ENCODE measurements at places on chromosomes 7 and 10. TPM values are rescaled to one million over a fixed set of nuclear protein-coding genes. Genes with fewer than 3 reads are reported as not detected.

ADRA2A gene
- total RNA-seq, result not detected

ZNF92 gene
- 21.6 TPM for total RNA-seq

MARVELD1 gene
- 2.5 TPM for total RNA-seq

GBX1 gene
- not detected for total RNA-seq

DNA sequence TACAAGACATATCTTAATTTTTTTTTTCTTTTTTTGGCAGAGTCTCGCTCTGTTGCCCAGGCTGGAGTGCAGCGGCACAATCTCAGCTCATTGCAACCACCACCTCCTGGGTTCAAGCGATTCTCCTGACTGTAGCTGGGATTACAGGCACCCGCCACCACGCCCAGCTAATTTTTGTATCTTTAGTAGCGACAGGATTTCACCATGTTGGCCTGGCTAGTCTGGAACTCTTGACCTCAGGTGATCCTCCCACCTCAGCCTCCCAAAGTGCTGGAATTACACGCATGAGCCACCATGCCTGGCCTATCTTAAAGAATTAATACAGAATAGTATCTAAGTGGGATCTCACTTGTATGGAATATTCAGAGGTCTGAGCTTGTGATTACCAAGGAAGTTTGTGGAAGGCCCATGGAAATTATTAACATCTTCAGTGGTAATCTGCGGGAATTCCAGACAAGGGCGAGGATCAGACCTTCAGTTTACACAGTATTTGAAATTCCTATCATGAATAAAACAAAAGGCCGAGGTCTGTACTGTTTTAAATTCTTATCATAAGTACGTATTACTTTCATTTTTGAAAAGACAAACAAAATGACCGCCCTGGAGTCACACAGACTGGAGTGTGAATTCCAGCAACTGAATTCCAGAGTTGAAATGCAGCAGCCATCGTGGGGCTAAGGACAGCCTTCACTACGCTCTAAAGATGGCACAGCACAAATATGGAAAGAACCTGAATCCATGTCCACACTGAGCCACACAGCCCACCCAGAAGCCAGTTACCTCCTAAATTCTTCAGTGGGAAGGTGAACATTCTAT is 16.7 kb downstream of the GPRIN2 start:
- no peak overlapping the region for H3K4me3 ChIP-seq
- H3K27me3 ChIP-seq, result peaks cover 43% of the 10 kb centered on the region
- no peak for DNase-seq
- no peaks in the 10 kb centered on the region for H3K36me3 ChIP-seq

DNA sequence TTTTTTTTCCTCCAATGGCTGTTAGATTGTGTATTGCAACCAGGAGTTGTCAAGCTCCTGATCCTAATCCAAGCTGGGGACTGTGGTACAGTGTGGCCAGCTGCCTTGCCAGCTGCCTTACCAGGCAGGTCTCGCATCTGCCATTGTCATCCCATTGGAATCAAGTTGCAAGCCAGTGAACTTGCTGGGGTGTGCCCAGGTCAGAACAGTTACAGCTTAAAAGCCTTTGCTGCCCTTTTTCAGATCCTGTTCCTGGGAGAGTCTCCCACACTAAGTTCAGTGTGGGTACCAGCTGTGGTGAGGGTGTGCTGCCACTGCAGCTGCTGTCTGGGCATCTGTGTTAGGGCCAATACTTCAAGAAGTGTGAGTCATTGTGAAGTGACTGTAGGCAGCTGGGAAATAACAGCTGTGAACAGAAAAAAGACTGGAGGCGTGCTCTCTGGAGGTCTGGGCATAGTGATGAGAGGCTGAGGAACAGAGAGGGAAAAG is 72.8 kb downstream of the CCNY start:
- DNase-seq, result no peak
- no peak overlapping the region for H3K27ac ChIP-seq
- peaks cover 8% of the 10 kb centered on the region for H3K4me1 ChIP-seq

- H3K36me3 ChIP-seq, result no peaks in the 10 kb centered on the region
- no peak overlapping the region for H3K4me3 ChIP-seq
- H3K27me3 ChIP-seq, result peaks cover 4% of the 10 kb centered on the region
- DNase-seq, result no peak
Observed at GRCh38 chr7:95951997-95952795, 179.8 kb downstream of the DYNC1I1 start.

DNA sequence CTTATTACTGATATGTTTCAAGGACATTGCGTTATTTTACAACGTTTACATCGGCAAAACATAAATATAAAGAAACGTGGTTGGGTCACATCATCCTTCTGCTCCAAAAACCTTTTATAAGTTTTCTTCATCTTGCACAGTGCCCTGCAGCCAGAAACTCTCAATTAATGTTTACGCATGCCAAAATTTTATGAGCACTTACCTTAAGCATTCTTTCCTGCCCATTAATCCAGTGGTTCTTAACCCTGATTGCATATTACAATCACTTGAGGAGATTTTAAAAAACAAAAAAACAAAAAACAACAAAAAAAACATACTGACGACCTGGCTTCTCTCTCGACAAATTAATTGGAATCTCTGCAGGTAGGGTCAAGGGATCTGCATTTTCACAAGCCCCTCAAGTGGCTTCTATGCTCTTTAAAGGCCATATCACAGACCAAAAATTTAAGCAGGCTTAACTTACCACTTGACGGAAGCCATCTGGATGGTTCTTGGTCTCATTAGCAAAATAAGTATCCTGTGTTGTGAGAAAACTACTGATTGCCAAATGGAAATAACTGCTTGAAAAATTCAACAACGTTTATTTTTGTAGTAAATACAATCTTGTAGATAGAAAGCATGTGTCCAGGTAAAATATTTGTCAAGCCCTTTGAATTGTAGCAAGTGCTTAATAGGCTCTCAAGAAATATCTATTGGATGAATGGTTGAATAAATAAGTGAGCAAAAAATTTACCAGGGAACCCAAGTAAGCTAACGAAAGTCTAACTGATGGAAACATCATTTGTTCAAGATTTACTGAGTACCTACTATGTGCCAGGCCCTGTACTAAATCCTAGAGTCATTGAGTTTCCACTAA is 30.9 kb upstream of the SLC16A12 start:
- H3K36me3 ChIP-seq, result no peaks in the 10 kb centered on the region
- no peak overlapping the region for H3K27ac ChIP-seq
- no peak overlapping the region for H3K4me3 ChIP-seq
- DNase-seq, result no peak
- no peaks in the 10 kb centered on the region for H3K4me1 ChIP-seq

DNA sequence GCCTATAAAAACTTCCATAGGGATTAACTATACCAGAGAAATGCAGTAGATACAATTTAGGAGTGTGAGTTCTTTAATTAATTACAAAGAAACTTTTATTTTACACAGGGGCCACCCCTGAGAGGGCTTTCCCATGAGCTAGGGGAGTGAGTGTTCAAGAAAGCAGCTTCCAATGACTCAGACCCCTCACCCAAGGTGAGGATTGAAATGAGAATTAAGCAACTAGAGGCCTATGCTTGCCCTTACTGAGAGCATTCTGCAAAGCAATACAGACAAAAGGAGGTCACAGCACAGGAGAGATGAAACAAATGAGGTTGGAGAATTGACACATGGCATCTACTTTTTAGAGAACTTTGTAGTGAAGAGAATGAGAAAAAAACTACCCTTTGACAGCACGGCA is 301.8 kb downstream of the WDR11 start:
- no peak for DNase-seq
- H3K27me3 ChIP-seq, result no peaks in the 10 kb centered on the region
- no peak overlapping the region for H3K27ac ChIP-seq
- no peaks in the 10 kb centered on the region for H3K36me3 ChIP-seq

GRCh38 chr10:17067376-17068264 is 62.0 kb downstream of the CUBN start:
- H3K4me1 ChIP-seq, result peaks cover 13% of the 10 kb centered on the region
- H3K4me3 ChIP-seq, result no peak overlapping the region
- H3K27me3 ChIP-seq, result no peaks in the 10 kb centered on the region
- no peak overlapping the region for H3K27ac ChIP-seq
- peaks cover 5% of the 10 kb centered on the region for H3K36me3 ChIP-seq
- DNase-seq, result no peak

- no peaks in the 10 kb centered on the region for H3K27me3 ChIP-seq
- no peak overlapping the region for H3K4me3 ChIP-seq
- peaks cover 71% of the 10 kb centered on the region for H3K36me3 ChIP-seq
- peaks cover 10% of the 10 kb centered on the region for H3K4me1 ChIP-seq
- no peak overlapping the region for H3K27ac ChIP-seq
Observed at GRCh38 chr7:44058759-44059218, 6.6 kb downstream of the PGAM2 start.

DNA sequence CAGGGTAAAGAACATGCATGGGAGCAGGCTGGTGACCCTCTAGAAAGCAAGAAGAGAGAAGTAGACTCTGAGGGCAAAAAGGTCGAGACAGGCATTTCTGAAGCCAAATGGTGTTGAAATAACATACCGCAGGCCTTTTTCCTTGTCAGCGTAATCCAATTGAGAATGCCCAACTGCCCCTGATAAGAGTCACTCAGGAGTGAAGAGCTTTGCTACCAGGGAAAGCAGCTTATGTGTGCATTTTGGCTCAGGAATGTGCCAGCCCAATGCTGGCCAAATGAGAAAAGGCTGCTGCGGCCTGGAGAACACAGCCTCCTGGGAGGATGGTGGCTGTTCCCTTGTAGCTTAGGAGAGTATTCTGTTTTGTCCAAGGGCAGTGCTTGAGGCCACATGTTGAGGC is 61.4 kb upstream of the NFKB2 start:
- H3K27ac ChIP-seq, result no peak overlapping the region
- H3K4me1 ChIP-seq, result peaks cover 10% of the 10 kb centered on the region
- no peak for DNase-seq
- H3K4me3 ChIP-seq, result no peak overlapping the region

Measured in activated CD4-positive, alpha-beta memory T cell treated with anti-CD3 and anti-CD28 coated beads, Interleukin-2, amount 10 ng/mL, durations not matched to agents 7 days and 5 days (primary cell).